ENCODE measurements at places on chromosomes 2 and 18.

- DNase-seq, result no peak
These were observed 50.3 kb upstream of the ETAA1 start for GRCh38 chr2:67346718-67347407.

DNA sequence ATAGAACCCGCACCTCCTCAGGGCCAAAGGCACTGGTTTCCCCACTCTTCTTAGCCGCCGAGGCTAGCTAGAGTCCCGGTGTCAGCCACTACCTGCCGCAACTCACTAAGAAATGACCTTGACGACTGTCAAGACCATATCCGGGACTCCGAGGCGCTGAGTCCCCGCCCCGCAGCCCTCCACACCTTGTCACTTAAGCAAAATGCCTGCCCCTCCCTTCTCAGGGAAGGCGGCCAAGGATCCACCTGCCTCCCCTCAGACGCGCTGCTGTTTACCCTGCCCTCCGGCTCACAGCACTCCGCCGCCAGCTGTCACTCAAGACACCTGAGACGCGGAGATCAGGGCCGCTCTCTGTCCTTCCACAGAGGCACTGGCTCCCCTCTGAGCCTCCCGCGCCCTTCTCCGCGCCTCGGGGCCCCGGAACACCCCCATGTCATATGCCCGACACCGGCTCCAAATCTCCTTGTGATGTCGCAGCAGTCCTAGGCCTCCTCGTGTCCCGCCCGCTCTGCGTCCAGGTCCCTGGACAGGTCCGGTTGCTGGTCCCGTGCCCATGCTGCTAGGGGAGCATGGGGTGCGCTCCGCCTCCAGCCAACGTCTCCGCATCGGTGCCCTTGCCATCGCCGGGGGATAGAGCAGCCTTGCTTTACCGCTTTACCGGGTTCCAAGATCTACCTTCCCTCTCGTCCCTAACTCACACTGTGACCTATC is 32.5 kb upstream of the REG3G start:
- DNase-seq, result no peak

DNA sequence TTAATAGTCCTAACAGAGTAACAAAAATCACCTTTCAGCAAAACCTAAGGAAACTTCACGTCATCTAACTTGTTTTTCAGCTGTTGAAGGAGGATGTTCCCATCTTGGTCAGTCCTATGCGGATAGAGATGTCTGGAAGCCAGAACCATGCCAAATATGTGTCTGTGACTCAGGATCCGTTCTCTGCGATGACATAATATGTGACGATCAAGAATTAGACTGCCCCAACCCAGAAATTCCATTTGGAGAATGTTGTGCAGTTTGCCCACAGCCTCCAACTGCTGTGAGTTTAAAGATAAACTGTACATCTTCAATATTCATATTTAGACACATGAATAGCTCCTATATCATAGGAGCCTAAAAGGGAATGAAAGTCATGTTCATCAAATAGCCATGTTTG is 10.5 kb downstream of the COL3A1 start:
- DNase-seq, result no peak

GRCh38 chr18:6423289-6423688 is 8.6 kb upstream of the L3MBTL4 start:
- no peak for DNase-seq

DNA sequence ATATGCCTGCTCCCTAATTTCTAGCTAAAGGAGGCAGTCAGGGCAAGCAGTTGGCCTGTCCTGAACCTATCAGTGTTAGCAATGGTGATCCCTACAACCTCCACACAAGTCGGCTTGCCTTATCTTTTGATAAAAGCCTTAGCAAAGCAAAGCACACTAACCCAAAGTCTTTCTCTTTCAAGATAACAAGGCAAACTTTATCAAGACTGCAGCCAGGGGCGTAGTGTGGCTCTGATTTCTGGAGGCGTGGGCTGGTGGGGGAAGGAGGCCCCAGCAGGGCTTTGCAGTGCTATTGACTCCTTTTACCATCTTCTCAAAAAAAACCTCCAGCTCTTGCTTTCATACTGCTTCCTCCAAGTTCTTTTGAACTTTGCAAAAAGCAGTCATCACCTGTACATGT is 40.2 kb upstream of the LAMA1 start:
- no peak for DNase-seq

- no peak for DNase-seq
These were observed 50.2 kb downstream of the DAW1 start for GRCh38 chr2:227921648-227922047.

- DNase-seq, result no peak
These were observed 178.6 kb downstream of the NEDD4L start for GRCh38 chr18:58222432-58223125.

DNA sequence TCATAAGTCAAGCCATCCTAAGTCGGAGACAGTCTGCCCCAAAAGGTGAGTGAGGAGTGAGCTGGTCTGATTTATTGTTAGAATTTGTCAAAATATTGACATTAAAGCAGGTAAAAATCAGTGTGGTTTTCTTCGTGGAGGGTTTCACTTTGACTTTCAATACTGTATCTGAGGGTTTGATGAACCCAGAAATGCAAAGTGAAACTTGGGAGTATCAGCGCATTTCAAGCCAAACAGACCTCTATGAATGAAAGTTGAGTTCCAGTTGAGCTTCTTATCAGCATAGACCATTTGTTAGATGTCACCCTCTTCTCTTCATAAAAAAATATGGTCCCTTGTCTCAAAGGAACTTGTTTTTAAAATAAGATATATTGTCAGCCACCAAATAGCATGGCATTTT is 21.7 kb upstream of the CXCR4 start:
- DNase-seq, result no peak

DNA sequence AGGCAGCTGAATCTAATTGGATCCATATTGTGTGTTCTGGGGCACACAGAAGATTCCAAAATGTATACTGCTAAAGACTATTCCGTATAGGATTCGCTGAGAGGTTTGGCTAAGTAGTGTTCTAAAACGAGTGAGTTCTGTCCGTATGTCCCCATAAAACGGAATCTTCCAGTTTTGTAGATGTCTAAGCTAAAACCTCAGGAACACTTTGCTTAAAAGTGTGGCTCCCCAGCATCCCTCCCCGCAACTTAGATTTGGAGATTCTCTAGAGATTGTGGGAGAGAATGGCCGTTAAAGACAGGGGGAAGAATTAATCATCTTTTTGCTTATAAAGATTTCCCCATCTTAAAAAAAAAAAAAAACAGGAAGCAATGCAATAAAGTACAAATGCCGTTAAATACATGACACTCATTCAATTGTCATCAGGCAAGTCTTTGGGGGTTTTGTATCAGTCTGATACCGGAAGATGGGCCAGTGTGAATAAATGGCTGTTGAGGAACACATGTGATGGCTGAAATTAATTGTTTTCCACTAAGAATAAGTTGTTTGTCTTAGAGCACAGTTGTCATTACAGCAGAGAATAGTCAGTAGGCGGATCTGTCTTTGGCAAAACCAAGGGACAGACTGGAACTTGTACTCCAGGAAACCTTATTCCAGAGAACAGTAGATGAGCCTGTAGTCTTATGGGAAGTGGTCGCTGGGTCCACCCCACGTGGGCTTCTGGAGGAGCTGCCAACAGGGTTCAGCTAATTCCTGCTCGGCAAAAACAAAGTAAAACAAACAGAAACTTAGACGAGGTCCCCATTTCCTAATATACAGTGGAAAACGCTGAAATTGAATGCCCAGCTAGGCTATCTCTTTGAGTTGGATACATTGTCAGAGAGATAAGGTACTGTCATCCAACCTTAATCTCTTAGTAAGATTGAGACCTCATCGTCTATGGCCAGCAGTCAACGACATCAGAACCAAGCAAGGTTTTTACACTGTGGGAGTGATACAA is 1.7 kb downstream of the EMILIN2 start:
- DNase-seq, result no peak

GRCh38 chr2:69453475-69454129 is 16.4 kb upstream of the NFU1 start:
- DNase-seq, result no peak

GRCh38 chr2:235640926-235641723 is 147.3 kb downstream of the AGAP1 start:
- DNase-seq, result no peak

DNA sequence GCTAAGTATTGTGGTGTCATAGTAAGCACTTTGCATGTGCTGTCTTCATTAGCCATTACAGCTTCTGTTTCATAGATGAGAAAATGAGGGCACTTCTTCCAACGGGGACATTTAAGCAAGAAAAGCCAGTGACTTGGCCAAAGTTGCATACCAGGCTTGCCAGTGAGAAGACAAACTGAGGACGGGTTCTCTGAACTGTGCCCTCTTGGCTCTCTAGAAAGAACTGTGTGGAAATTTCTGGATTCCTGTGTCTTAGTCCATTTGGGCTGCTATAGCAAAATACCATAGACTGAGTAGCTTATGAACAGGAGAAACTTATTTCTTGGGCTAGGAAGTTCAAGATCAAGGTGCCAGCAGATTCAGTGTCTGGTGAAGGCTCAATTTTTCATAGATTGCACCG is 13.3 kb downstream of the CTIF start:
- no peak for DNase-seq

- DNase-seq, result no peak
These were observed 38.0 kb upstream of the ACVR2A start for GRCh38 chr2:147806846-147807245.

GRCh38 chr2:49569176-49569575 is 414.9 kb upstream of the FSHR start:
- no peak for DNase-seq

DNA sequence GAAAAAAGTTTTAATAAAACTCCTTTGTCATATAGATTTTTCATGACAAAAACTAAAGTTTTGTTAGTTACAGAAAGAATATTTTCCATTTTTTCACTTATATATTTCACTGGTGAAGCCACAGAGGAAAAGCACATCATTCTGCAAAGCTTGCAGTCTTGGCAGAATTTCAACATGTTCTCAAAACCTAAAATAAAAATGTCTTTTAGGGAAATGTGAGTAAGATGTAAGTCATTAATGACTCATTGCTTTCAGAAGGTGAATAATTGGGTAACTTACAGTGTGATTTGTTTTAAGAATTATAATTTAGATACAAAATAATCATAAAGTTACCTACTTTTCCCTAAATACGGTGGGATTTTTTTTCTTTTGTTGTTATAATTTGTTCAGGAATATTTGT is 43.4 kb upstream of the TNFRSF11A start:
- DNase-seq, result no peak

DNA sequence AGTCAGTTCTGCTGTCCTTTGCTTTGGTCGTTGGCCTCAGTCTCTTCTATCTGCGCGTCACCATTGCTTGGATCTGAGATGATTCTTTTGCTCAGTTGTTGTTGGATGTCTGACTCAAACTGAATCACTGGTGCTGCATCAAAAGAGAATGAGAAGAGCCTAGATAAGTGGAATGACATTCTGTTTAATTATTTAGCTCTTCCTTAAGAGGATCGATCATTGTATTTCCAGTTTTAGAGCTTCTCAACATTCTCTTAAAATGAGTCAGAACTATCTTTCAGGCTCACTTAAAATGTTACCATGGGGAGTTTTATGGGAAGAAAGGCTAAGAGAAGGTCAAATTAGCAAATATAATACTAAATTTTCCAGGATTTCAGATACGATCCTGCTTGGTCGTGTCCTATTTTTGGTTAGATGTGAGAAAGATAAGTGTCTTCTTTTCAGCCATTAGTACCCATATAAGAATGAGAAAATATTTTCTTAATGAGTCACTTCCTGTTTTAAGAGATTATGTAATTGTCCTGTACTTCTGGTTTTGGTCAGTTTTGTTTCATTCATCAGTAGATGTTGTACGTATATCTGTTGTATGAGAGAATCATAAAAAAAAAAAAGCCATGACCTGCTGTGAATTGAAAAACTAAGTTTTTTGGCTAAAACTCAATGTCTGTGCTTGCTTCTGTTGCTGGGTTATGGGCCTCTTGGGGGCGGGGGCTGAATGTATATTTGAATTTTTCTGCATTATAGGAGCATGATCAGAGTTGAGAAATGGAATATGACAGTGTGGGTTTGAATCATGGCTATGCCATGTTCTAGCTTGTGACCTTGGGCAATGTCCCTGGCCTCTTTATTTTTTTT is 31.6 kb upstream of the CASP10 start:
- no peak for DNase-seq

GRCh38 chr2:49973436-49973835 is 819.1 kb upstream of the FSHR start:
- DNase-seq, result no peak

GRCh38 chr18:10805587-10806118 is 279.8 kb downstream of the NAPG start:
- no peak for DNase-seq

- no peak for DNase-seq
These were observed 139.2 kb downstream of the DYM start for GRCh38 chr18:49321271-49321670.

DNA sequence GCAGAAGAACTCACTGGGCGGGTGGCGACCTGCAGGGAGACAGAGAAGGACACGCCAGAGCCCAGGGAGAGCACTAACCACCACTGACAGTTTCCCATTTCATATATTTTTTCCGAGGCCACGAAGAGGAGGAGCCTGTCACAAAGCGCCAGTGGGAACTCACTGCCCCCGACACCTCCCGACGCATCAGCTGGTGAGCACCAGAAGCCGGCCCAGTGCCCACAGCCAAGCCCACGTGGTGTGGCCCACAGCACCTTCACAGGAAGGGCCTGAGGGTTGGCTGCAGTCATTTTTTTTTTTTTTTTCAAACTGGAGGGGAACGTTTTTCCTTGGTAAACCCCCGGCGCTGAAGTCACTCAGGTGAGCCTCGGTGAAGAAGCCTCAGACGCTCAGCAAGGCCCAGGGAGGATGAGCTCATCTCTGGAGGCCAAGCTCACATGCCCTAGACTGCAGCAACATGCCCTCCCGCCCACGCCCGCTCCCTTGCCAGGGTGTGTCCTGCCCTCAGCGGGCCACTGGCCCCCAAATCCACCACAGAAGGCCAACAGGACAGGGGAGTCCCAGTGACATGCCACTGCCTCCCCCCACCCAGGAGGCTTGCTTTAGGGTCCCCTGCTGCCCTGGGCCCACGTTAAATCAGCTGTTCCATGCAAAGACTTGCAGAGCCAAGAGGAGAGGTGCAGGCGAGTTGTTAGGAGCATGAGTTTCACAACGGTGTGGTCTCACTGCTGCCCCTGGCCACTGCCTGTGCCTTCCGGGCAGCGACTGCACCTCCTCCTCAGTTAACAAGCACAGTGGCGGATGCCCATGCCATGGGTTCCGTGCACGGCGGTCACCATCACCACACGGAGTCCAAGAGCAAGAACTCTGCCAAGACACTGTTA is 68.1 kb downstream of the PARD6G start:
- no peak for DNase-seq

GRCh38 chr2:36951574-36951973 is 14.8 kb downstream of the STRN start:
- DNase-seq, result no peak
